ENCODE measurements at places on chromosomes 6 and 20.

DNA sequence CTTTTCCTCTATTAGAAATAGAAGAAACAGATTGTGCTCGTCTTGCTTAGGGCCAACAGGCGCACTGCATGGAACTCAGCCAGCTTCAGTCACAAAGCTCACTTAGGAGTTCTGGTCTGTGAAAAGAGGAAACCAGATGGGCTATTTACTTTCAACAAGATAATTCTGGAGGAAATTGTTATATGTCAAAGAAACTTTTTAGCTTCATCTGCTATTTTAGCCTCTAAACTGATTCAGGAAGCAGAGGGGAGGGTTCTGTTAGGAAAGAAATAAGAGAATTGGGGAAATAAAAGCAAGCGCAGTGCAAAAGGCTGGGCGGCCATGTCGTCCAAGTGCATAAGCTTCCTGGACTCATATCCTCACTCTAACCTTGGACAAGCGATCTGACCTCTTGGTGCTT, 21.3 kb downstream of the PRKN start:
- DNase-seq, result no peak

DNA sequence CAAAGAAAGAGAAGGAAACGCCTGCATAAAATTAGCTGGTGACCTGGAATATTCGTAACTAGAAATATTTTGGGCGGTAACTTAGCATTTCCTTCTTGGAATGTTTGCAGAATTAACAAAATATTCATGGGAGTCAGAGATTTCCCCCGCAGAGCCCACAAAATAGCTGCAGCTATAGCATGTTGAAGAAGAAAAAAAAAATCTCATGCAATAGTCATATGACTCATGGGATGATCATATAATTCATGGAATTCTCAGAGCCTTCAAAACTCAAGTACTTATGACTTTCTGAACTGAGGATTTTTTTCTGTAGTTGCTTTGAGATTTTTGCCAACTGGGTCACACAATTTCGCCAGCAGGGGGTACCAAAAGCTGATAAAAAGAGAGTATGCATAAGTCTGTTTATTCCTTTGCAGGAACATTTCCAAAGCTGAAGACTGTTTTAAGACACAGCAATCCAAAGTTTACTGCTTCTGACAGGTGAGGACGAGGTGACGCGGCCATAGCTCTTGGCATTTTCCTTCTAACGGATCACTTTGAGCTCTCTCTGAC, 586.0 kb upstream of the CHD6 start:
- DNase-seq, result peak; percentile 29

DNA sequence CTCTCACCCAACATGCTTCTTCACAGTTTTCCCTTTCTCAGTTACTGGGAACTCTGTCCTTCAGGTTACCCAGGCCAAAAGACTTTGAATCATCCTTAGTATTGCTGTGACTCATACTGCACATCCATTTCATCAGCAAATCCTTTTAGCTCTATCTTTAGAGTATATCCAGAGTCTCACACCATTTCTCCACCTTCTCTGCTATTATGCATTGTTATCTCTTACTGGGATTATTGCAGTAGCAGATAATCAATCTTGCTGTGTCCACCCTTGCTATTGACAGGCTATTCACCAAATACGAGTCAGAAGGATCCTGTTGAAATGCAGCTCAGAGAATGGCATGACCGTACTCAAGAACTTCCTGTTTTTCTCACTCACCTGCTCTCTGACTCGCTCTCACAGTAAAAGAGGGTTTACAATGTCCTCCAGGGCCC, 57.3 kb downstream of the BCKDHB start:
- peak; percentile 66 for DNase-seq

GRCh38 chr20:24066076-24066700, 77.6 kb upstream of the GGTLC1 start:
- DNase-seq, result no peak

GRCh38 chr20:57904314-57905105, 194.7 kb upstream of the PMEPA1 start:
- DNase-seq, result peak; percentile 10

GRCh38 chr6:35782424-35782823, 1.6 kb downstream of the CLPSL1 start:
- no peak for DNase-seq

GRCh38 chr6:24053057-24053456, 73.0 kb upstream of the NRSN1 start:
- no peak for DNase-seq

DNA sequence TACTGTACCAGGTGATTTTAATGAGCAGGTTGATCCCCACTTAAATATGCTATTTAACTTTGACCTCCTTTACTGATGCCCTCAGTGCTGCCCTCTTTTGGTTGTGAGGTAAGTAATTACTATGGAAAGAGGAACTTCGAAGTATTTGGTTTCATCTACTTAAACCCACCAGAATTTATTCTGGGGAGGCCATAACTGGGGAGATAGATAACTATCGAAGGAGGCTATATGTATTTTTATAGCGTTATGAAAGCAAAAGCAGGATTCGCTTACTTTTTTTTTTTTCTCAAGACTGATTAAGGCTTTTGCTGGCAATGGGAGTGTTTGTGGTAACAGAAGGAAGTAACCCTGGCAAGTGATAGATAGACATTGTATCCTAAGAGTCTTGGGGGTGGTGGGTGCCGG, 168.9 kb upstream of the CENPW start:
- peak; percentile 72 for DNase-seq

DNA sequence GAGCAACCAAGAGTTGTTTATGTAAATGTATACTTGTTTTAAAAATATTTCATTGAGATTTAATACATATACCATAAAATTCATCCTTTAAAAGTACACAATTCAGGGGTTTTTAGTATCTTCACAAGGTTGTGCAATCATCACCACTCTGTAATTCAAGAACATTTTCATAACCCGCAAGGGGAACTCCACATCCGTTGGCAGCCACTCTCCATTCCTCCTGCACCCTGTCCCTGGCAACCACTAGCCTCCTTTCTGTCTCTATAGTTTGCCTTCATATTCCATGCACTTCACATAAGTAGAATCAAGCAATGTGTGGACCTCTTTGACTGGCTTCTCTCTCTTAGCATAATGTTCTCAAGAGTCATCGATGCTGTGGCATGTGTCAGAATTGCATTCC, 104.2 kb upstream of the PDE10A start:
- peak; percentile 33 for DNase-seq

DNA sequence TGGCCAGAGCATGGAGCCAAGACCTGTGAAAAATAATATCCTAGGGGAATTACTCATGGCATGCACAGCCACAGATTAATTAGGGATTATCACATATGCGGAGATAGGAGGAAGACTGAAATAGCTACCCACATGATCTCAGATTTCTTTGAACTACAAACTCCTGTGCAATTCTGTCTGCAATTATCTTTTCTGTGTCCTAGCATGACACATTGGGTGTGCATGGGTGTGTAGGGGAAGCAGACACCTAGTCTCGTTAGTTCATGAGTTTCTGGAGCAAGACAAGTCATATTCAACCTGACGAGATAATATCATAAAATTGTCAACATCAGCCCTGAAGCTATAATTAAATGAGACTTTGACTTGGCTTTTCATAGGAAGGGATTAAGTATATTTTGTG, 3.6 kb upstream of the SLC17A4 start:
- DNase-seq, result no peak

GRCh38 chr6:110534731-110535492, 58.5 kb upstream of the SLC22A16 start:
- no peak for DNase-seq

DNA sequence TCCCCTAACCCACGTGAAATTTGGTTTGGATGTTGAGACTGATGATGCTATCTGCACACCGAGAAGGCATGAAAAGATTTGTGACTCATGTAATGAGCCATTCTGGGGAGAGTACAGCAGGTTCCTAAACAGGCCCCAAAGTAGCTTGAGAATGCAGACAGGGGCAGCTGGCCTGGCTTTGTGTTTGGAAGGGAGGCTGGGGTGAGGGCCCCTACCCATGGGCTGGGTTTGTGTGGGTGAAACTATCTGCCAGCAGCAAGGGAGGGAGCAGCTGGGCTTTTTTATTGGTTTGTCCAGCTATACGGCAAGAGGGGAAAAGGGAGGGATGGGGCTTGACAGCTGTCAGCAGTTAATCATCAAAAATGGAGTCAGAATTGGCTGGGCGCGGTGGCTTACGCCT, 87.0 kb upstream of the RNF24 start:
- DNase-seq, result no peak

DNA sequence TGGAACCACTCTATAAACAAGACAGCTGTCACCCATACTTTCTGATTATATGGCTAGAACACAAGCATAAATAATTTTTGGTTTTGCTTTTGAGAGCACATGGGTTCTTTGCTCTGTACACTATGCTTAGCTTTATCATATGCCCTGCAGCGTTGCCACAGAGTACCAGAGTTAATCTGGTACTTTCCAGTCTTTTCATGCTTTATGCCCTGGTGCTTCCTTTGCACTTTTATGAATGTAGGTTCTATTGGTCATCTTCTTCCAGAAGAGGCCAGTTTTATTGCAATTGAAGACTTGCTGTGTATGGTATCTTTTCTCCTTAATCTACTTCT, 20.8 kb downstream of the SHLD1 start:
- DNase-seq, result no peak

DNA sequence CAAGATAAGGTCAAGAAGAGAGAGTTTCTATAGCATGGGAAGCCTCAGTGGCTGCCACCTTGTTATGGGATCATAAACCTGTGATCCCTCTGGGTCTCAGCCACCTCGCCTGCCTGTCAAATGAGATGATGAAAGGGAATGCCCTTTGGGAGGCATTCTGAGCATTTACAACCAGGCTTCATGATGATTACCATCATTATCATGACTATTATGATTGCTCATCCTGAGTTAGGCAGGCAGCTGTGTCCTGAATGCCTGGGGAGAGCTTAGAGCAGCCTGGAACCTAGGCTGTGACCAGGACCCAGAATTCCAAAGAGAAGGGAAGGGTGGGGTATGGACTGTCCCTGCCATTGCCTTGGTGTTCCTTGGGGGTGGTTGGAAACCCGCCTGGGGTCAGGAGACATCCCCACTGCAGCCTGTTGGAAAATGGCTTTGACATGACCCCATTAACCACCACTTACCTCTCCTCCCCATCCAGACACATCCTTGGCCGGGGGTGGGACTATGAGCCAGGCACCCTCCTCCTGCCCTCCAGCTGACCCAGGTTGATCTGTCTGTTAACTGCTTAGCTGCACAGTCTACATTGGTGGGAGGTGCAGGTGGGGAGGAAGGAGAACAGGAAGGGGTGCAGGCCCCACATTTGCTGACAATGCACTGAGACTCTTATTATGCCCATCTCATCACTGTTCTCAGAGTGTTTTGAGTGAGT, 51.9 kb downstream of the LRFN2 start:
- no peak for DNase-seq

DNA sequence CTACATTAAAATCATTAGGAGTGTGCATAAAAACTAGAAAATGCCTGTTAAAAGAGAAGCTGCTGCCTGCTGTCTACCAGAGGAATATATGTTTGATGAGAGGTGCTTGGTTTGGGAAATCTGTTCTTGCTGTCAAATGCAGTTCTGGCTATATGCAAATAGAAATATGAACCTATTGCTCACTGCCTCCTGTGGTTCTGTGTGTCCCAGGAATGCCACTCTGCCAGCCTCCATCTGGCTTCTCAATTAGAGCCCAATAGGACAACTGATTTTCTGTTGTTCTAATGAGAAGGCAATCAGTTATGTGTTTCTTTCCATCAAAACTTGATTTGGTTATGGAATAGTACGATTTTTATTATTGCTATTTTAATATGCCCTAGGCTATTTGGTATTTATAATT, 759.7 kb downstream of the HDGFL1 start:
- DNase-seq, result no peak

DNA sequence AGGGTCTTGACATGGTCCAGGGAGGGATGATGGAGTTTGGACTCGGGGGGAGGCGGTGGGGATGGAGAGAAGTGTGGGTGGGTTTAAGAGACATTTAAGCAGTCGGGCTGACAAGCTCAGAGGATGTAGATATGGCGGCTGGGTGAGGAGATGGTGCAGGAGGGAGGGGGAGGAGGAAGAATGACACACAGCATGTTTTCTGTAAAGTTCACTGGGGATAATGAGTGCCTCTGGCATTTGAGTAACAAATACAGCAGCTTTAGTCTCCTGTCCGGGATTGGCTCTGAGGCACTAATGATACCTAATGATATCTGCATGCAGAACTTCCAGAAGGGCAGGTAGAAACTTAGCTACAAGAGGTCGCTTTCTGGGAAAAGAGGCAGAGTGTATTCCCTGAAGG, 107.8 kb downstream of the DHX35 start:
- no peak for DNase-seq

DNA sequence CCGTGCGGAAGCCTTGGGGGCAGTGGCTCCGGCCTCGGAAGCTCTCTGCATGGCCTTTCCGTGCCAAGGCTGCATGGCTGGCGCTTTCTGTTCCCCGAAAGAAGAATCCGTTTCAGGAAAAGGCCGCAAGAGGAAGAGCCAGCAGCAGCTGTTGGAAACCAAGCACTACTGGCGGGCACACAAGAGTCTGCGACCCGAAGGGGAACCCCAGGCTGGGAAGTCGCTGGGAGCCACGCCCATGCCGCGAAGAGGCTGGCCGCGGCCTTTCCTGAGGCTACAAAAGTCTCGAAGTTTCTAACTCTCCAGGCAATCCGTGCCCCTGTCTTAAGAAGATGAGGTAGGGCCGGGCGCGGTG, at the start of gene CGAS:
Gene CGAS, minus strand, starts transcription at position 191 of the 355 bp plus-strand sequence. Its CDS starts 116 bp downstream, at position 75.
- peak; percentile 93 for DNase-seq

- no peak for DNase-seq
These were observed 105.8 kb downstream of the RNF144B start for GRCh38 chr6:18492972-18493371.

DNA sequence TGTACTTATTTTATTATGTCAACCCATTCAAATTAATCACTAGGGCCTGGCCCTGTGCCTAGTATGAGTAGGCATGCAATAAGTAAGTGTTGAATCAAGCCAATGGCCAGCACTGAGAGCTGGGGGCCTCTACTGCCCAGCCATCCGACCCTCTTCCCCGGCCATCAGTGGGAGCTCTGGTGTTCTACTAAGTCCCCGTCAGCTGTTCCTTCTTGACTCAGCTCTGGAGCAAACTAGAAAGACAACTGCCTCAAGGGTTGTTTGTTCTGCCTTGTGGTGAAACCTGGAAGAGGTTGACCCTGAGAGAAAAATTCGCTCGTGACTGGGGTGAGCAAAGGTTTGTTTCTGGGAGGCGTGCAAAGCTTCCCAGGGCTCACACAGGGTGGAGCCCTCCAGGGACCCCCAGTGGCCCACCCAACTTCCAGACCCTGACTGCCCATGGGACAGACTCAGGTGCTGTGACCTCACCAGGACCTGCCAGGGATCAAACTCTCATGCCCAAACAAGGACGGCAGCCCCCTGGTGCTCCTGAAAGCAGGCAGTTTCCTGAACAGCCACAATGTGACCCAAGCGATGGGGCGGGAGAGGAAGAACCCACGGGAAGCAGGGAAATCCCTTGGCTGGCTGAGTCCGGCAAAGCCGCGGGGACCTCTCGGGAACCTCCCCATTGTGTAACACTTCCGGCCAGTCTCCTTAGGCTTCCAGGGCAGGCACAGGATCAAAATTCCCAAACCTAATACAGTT, 50.4 kb downstream of the BANF2 start:
- DNase-seq, result no peak

GRCh38 chr20:51276296-51276695, 253.4 kb upstream of the KCNG1 start:
- no peak for DNase-seq

DNA sequence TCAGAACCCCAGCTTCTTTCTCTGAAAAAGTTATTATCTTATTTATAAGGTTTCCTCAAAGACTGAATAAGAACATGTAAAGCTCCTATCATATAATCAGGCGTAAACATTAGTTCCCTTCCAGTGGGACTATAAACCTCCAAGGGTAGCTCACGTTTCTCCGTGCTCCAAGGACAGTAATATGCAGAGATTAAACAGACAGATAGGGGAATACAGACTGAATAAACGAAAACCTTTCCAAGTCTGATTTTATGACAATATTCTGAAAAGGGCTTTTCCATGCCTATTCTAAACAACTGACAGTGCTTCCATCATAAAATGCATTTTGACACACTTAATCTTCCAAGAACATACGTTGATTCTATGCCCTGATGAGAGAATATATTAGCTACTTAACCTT, 22.8 kb downstream of the BACH2 start:
- no peak for DNase-seq

All from NB4 (cell line).